AML-193 (cell line): ENCODE measurements at places on chromosomes 13 and 19.

DNA sequence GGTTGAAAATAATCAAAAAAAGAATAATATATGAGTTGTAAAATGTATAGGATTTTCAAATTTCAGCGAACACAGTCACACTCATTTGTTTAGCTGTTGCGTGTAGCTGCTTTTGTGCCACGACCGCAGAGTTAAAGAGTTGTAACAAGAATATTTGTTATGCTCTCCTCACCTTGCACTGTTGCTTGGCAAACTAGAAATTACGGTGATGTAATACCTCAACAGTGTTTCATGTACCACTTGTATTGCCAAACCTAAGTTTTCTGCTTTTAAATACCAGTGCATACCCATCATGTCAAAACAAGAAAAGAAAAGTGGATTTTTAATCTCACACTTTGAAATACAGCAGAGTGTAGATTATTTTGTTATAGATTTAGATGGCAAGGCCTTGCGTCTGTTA, 201.1 kb downstream of the NBEA start:
- DNase-seq = peak; percentile 4

- no peak for DNase-seq
These were observed 257.3 kb upstream of the MAB21L1 start for GRCh38 chr13:35733827-35734226.

DNA sequence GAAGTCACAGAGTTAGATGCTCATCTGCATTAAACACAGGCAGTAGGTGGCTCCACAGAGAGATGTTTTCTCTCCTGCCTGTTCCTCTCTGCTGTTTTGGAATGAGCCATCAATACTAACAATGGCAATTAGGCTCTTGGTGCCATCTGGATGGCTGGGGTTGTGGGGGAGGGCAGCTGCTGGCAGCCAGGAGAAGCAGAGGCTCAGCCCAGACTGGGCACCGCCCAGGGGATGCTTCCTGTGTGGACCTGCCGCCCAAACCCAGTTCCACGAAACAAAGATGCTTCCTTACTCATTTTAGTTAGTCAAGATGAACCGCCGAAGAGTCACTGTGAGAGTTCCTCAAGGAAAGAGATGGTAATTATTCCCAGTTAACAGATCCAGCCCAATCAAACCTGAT, 50.8 kb upstream of the PCDH8 start:
- no peak for DNase-seq

DNA sequence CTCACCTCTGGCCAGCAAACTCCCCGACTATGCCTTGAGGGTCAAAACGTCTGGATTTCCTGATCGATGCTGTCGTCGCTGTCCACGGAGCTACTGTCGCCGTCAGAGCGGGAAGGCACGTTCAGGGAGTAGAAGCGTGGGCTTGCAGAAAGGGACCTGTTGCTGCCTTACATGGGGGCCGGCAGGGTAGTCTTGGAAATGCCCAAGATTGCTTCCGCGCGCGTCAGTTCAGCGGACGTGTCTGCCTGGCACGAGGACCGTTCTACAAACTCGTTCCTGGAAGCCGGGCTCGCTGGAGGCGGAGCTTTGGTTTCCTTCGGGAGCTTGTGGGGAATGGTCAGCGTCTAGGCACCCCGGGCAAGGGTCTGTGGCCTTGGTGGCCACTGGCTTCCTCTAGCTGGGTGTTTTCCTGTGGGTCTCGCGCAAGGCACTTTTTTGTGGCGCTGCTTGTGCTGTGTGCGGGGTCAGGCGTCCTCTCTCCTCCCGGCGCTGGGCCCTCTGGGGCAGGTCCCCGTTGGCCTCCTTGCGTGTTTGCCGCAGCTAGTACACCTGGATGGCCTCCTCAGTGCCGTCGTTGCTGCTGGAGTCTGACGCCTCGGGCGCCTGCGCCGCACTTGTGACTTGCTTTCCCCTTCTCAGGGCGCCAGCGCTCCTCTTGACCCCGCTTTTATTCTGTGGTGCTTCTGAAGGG, 15.4 kb downstream of the RB1 start:
- no peak for DNase-seq

DNA sequence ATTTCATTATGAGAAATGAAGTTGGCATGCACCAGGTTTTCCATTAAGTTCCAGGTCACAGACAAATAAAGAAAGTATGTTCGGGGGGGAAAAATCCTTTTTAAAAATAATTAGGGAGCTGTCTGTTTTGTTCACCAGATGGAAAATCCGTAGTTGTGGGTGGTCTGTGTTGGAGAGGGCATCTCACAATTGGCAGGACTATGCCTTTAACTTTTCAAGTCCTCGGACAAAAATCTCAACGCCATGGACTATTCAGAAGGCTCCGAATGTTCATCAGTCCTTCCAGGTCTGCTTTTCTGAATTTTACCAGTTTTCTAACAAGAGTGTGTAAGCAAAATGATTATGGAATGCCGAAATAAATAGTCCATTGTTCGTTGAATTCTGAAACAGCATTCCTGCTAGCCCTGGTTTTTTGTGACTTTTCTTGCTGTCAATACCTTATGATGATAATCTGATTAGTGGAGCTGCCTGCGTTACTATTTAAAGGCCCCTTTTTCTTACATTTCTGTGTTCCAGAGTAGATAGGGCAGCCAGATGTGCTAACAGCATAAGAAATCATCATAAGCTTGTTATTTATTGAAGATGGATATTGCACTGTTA, 146.9 kb downstream of the TM9SF2 start:
- no peak for DNase-seq

GRCh38 chr13:27592865-27593264, 27.5 kb downstream of the LNX2 start:
- no peak for DNase-seq

GRCh38 chr13:80744147-80744914, 403.4 kb upstream of the SPRY2 start:
- no peak for DNase-seq

- DNase-seq = no peak
These were observed 335 bp upstream of the SOX1 start for GRCh38 chr13:112066624-112067004.

DNA sequence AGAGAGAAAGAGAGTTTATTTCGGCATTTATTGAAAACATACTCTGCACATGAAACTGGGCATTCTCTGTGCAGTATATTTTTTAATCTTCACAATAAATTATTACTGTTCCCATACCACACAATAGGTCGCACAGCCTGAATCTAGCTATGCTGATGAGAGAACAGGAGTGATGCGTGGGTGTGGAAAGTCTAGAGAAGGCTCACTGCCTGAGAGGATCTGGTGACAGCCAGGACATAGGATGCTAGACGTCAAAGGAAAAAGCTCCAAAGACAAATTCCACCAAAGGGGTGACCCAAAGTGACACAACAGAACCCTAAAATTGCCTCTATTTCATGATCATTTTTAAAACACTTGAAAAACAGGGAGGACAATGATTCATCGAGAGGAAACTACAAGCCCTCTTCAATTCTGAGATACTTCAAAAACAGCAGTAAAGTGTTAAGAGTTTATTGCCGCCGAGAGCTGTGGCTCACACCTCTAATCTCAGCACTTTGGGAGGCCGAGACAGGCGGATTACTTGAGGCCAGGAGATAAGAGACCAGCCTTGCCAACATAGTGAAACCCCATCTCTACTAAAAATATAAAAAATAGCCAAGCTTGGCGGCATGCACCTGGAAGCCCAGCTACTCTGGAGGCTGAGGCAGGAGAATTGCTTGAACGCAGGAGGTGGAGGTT, 189.6 kb upstream of the NBEA start:
- no peak for DNase-seq

- DNase-seq = peak; percentile 99
These were observed 1325.2 kb upstream of the PRR20A start for GRCh38 chr13:55815458-55816033.

- no peak for DNase-seq
These were observed 848 bp upstream of the NECTIN2 start for GRCh38 chr19:44845286-44845611.

GRCh38 chr13:42906257-42906656, 85.8 kb downstream of the EPSTI1 start:
- no peak for DNase-seq

GRCh38 chr19:53962887-53963431, at the start of gene CACNG8:
Gene CACNG8, plus strand, starts transcription at chr19:53962937.
- DNase-seq = no peak

DNA sequence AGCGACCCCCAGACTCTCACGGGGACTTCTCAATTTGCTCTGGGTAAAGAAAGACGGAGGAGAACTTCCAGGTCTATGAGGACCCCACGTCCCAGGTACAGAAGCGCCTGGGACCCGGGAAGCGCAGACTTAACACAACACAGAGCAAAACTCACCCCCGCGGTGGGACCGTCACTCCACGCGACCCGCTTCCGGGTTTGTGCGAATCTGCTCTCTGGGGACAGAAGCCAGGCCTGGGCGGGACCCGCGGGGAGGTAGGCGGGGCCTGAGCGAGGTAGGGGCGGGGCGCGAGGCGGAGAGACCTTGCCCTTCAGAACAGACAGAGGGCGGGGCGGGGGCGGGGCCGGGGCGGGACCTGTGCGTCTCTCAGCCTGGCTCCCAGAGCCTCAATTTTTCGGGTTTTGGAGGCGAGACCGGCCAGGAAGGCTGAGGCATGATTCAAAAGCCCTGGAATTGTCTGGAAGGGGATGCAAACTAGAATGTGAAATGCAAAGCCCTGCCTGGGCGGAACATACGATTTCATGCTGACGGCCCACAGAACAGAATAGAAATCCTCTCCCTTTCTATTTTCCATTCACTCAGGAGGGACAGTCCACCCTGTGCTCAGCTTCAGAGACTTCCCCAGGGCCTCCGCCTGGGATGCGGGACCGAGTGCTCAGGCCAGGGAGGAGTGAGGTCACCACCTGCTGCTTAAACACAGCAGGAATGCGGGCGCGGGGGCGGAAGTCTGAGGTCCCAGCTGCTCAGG, 19.3 kb upstream of the ZNF888 start:
- DNase-seq = peak; percentile 69

- DNase-seq = peak; percentile 18
These were observed 147.2 kb downstream of the FLT1 start for GRCh38 chr13:28347456-28348371.

GRCh38 chr19:50162988-50163387, at the start of gene IZUMO2:
Gene IZUMO2, minus strand, starts transcription at chr19:50163281. Its CDS starts 87 bp downstream, at chr19:50163194.
- DNase-seq = no peak

DNA sequence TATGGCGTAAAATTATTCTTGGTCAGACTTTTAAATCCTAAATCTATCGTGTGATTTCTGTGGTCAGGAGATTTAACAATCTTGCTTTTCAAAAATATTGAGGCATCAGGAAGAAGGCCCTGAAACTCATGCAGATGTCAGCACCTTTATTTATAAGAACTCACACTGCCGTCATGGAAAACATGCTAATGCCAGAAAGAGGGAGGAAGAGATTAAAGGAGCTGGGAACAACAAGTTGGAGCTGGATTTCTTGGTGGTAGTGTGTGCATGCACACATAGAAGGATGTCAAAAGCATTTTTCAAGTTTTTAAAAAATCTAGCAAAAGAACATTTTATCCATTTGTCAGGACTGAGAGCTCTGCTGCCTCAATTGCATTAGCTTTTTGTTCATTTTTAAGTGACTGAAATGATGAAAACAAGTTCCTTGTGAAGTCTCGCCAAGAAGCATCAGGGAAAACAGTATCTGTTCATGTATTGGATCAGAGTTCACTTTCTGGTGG, 342.5 kb downstream of the SPRY2 start:
- DNase-seq = no peak

DNA sequence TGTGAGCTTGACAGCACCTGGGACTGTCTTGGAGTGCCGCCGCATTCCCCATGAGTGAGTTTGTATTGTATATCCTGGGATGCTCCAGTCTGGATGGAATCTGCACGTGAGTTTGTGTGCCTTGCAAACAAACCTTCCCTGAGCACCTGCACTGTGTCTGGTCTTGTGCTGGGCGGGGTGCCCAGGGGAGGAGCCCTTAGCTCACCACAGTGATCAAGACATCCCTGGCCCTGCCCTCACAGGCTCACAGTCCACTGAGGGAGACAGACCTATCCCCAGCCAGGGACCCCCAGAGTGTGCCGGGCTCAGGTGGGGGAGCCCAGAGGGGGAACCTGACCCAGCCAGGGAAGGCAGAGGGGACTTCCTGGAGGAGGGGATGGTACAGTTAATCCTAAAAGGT, 1.7 kb upstream of the BCAM start:
- DNase-seq = no peak

DNA sequence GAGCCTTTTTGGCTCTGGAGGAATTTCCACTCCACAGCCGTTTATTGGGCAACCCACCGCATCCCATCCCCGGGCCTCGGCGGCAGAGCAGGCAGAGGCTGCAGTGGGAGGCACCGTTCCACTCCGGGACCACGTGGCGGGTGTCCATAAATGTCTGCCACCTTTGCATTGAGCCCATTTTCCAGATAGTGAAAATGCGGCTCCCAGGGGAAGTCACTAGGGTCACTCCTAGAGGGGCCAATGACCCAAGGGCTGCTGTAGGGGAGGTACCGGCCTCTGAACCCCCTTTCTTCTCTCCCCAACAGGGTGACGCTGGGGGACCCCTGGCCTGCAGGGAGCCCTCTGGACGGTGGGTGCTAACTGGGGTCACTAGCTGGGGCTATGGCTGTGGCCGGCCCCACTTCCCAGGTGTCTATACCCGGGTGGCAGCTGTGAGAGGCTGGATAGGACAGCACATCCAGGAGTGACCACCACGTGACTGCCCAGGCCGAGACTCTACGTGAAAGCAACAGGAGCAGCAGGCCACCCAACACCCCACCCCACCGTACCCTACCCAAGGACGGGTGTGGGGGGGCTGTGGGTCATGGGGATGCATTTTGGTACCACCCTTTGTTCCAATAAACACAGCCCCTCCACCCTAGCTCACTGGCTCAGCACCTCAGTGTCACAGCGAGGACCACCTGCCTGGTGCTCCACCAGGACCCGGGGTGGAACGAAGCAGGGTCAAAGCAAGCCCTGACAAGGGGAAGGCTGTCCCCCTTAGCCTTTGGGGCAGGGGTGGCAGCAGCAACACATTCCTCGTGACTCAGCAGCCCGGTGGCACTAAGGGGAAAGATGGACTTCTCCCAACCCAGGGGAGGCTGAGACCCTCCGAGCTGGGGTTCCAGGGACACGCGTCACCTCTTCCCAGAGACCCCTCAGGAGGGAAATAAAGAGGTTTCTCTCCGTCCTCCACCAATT, 1.5 kb downstream of the TIMM13 start:
- DNase-seq = no peak

- DNase-seq = no peak
These were observed 14.7 kb downstream of the CDX2 start for GRCh38 chr13:27954406-27954851.

DNA sequence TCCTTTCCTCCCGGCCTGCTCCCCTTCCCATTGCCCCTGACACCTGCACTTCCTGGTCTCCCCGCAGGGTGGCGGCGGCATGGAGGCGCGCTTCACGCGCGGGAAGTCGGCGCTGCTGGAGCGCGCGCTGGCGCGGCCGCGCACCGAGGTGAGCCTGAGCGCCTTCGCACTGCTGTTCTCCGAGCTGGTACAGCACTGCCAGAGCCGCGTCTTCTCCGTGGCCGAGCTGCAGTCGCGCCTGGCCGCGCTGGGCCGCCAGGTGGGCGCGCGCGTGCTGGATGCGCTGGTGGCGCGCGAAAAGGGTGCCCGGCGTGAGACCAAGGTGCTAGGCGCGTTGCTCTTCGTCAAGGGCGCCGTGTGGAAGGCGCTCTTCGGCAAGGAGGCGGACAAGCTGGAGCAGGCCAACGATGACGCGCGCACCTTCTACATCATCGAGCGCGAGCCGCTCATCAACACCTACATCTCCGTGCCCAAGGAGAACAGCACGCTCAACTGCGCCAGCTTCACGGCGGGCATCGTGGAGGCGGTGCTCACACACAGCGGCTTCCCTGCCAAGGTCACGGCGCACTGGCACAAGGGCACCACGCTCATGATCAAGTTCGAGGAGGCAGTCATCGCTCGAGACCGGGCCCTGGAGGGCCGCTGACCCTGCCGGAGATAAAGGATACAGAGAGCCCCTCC, 1.7 kb downstream of the TRAPPC5 start:
- DNase-seq = no peak
